ENCODE measurements at places on chromosomes 1 and 21.

GRCh38 chr1:224124220-224124619 lies 10.3 kb downstream of the FBXO28 start:
- DNase-seq = no peak

GRCh38 chr1:156922986-156923669 lies 2.7 kb downstream of the LRRC71 start:
- DNase-seq = no peak

GRCh38 chr1:79448426-79448825 lies 441.9 kb upstream of the ADGRL4 start:
- no peak for DNase-seq

GRCh38 chr1:59340411-59341307 lies 43.8 kb downstream of the FGGY start:
- no peak for DNase-seq

- no peak for DNase-seq
Observed at GRCh38 chr1:234216116-234216703, 157.0 kb upstream of the COA6 start.

- DNase-seq = peak; percentile 13
Observed at GRCh38 chr1:44947774-44948311, 38.6 kb downstream of the EIF2B3 start.

- no peak for DNase-seq
Observed at GRCh38 chr1:171346881-171347280, 32.9 kb downstream of the FMO4 start.

GRCh38 chr1:248585266-248585665 lies 10.7 kb upstream of the OR2T34 start:
- DNase-seq = no peak

GRCh38 chr1:109617291-109617801 lies 2.1 kb downstream of the GNAT2 start:
- no peak for DNase-seq

DNA sequence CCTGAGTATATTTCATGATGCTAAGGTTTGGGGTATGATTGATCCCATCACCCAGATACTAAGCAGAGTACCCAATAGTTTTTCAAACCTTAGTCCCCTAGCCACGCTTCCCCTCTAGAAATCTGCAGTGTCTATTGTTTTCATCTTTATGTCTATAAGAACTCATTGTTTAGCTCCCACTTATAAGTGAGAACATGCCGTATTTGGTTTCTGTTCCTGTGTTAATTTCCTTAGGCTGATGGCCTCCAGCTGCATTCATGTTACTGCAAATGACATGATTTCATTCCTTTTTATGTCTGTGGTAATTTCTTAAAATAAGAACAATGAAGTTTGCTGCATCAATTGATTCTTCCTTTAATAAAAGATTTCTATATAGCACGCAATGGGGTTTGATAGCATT lies 301.3 kb downstream of the PLPP3 start:
- DNase-seq = no peak

Measured in muscle of leg (tissue), 16 donors.